ENCODE measurements at places on chromosomes 6 and 20.

DNA sequence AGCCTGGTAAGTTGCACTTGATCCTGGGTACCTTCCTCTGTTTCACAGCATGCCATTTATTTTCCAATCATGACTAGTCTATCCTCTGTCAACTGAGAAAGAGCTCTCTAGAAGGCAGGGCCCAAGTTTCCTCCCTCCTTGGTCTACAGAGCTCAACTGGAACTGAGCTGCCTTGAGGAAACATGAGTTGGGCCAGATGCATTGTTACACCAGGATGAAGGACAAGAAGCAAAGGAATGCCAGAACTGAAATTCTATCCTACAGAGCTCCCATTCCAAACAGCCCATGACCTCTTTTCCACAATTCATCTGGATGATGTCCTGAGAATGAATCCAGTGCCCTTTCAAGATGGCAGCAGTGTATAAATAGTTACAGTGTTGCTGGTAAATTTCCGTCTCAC lies 66.7 kb upstream of the E2F3 start:
- no peak for DNase-seq

DNA sequence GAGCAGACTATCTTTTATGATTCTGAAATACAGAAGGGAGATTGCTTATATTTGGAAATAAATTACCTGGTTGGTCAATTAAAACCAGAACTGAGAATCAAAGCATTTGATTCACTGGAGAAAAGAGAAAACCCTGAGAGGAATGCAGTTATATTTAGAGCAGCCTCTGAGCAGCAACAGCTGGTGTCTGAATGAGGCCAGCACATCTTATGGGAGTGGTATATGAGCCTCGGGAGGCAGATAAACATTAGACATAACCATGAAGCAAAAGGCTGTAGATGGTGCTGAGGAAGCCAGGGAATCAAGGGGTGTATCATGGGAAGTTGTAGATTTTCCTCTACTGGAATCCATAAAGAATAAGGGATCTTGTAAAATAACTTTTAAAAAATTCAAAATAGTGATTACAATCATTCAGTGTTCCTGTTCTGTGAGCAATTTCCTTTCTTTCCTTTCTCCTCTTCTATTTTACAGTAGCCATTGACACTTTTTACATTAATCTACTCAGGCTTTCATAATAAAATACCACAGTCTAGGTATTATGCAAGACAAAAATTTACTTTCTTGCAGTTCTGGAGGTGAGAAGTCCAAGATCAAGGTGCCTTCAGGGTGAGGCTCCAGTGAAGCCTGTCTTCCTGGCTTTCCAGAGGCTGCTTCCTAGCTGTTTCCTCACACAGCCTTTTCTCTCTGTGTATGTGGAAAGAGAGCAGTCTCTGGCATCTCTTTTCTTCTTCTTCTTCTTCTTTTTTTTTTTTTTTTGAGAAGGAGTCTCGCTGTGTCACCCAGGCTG lies 32.8 kb upstream of the ENPP5 start:
- no peak for DNase-seq

GRCh38 chr6:2960935-2961334 lies 10.4 kb downstream of the SERPINB6 start:
- DNase-seq = no peak

- DNase-seq = peak; percentile 85
These were observed 308.9 kb upstream of the JAG1 start for GRCh38 chr20:10982692-10983091.

Measured in stromal cell of bone marrow (primary cell).